ENCODE measurements at places on chromosomes 2 and 18.

DNA sequence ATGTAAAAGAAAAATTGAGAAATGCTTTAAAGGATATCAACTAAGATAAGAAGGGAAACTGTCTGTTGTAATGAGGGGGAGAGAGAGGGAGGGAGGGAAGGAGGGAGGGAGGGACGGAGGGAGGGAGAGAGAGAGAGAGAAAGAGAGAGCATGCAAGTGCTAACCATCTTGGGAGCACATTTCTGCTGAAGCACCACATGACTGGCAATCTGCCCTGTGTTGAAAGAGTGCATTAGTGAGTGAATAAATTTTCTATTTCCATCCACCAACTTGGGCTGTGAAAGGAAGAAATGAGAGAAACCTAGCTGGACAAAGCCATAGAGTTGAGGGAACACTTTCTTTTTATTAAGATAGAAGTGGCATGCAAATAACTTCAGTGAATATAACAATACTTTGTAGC, 110.7 kb downstream of the TMX3 start:
- DNase-seq = no peak

GRCh38 chr2:65263986-65264385, 36.4 kb downstream of the ACTR2 start:
- no peak for DNase-seq

- DNase-seq = no peak
Observed at GRCh38 chr2:29233428-29233827, 118.2 kb downstream of the CLIP4 start.

DNA sequence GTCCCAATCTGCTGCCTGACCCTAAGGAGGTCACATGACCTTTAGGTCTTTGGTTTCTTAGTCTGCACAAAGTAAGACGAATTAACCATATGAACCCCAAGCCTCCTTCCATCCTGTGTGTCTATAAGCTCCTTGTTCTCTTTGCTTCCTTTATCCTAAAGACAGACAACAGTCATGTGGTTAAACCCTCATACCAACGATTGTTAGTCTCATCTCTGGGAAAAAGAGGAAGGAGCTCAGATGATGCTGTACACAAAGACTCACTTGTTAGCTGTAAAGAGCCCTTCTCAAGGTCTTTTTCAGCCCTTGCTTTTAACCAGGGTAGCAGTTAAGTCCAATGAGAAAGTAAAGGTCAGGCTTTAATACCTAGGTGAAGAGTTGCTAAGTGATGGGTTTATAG, 443.7 kb downstream of the TNS1 start:
- DNase-seq = no peak

DNA sequence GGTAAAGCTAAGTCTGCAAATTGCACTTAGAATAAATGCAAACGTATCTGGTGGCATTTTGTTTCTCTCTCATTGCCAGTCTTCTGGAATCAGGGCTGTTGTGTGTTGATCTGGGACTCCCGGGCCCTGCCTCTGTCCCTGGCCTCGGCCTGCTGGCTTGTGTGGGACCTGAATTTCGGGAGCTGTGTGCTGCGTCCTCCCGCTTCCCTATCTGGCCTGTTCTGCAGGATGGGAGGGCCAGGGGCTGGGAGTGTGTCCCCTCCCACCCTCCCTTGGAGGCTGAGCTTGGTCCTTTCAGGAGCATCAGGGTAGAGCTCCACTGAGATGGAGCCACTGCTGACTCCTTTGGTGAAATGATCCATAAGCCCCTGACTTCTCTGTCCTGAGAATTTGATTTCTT, 118.5 kb downstream of the ACKR3 start:
- DNase-seq = no peak

GRCh38 chr18:23401400-23402347, 51.4 kb upstream of the RIOK3 start:
- peak; percentile 59 for DNase-seq

DNA sequence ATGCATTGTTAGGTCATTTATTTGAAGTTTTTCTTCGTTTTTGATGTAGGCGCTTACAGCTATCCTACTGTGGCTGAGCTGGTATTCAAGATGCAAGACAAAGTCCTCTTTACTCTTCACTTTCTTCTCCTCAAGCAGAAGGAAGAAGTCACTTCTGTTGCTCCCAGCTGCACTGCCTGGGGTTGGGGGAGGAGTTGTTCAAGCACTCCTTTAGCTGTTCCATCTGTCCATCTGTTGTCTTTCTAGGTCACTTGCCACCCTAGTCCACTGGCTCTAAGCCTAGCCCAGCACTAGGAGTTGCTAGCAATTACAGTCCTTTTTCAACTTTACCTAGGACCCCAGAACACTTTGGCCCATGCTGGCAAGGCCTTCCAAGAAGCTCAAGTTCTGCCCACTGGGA, 200.6 kb upstream of the RBMS1 start:
- DNase-seq = no peak

- DNase-seq = no peak
Observed at GRCh38 chr2:233422050-233422639, 67.9 kb downstream of the DGKD start.

GRCh38 chr2:82740527-82740926, 1718.6 kb downstream of the SUCLG1 start:
- no peak for DNase-seq

- DNase-seq = no peak
Observed at GRCh38 chr18:50857694-50858093, 21.2 kb upstream of the ME2 start.

DNA sequence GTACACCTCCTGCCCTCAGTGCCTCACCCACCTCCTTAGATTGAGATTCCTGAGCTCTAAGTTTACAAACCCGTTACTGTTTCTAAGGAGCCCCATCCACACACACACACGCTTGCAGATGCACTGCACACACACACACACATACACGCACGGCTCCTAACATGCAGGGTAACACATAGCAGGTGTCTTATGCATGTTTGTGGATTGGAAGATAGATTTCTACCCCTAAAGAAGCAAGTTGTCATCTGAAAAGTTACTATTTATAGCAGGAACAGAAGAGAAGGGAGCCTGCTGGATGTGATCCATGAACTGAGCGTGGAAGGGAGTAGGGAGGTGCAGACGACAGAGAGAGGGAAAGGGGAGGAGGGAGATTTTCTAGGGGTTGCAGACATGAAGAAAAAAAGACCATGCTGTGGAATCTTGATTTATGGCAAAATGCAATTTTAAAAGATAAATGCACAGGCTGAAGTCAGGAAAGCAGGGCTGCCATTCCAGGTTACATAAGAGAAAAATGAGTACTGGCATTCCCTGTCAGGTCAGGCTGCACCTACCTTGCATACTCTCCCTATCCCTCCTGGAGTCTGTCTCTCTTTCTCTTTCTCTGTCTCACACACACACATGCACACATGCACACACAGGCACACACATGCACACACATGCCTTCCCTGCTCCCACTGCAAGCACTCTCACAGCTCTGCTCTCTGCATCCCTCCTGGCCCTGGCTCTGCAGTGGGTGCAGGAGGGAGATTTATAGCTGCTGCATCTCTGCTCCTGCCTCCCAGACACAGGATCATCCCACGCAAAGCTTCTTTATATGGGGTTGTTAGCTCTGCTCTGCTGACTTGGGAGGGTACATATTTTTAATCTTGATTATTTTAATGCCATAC, 192.6 kb upstream of the MYT1L start:
- DNase-seq = no peak

- no peak for DNase-seq
Observed at GRCh38 chr2:73593680-73594079, 48.5 kb downstream of the NAT8 start.

DNA sequence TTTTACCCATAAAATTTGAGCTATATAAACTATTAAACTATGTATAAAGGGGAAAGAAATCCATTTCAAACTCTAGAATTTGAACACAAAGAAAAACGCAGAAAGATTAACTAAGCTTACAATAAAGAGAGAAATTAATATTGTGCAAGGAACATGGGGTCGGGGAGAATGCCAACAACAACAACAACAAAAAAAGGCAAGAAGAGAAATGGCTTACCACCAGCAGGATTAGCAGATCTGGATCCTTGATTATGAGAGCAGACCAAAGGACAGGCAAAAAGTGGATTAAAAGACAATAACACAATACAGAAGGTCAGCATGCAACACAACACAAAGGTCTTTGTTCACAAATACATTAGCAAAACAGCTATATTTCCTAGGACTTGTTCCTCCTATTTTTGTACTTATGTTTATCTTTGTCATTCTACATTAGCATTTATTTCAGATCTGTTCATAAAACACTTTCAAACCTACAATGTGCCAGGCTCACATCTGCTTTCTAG, 103.4 kb upstream of the RNU4ATAC start:
- no peak for DNase-seq

GRCh38 chr2:99722476-99722875, 232.7 kb upstream of the REV1 start:
- no peak for DNase-seq

DNA sequence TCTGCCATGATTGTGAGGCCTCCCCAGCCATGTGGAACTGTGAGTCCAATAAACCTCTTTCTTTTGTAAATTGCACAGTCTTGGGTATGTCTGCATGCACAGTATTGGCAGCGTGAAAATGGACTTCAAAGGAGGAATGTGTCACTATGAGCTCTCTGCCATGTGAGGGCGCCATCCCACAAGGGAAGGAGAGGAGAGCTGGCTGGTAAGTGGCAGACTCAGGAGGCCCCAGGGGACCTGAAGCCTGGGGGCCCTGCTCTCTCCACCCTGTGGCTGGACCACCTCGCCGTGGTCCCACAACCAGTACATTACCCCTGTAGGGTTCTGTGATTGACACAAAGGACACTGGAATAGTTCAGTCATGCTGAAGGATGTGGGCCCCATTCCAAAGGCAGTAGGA, 122.1 kb downstream of the RPIA start:
- no peak for DNase-seq

Data from hepatic stellate cell (primary cell).